ENCODE measurements at places on chromosomes 7 and 10.

- no peak for DNase-seq
Measured at GRCh38 chr7:41628901-41629300, 74.0 kb downstream of the INHBA start.

DNA sequence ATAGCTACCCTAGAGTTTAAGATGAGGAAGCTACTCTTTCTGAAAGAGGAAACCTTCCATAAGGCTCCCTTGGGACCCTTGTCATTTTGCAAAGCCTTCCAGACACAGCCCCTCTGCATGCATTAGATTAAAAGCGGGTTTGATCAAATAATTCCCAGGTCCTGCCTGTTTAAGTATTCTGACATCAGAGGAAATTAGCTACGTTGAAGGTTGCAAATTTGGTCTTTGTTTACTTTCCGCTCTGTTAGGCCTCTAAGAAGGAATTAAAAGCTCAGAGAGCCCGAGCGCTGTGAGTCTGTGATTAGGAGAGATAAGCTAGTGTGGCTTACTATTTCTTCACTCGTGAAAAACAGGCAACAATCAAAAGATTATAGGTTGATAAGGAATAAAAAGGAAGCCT, 1.4 kb upstream of the THSD7A start:
- DNase-seq = no peak

DNA sequence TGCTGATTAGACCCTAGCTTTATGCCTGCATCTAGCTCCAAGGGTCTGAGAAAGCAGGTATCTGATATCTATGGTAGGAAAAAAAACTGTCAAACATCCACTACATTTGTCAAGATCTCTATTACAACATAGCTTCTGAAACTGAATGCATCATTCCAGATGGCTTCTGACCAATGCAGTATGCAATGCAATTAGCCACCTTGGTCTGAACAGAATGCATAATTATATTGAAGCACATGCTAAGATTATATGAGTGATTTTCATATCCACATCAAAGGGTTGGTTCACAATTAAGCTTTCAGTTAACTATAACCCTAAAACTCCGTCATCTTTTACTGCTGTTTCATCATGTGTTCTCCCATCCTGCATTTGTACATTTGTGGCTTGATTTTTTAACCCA, 271.4 kb downstream of the POLR1F start:
- DNase-seq = no peak

DNA sequence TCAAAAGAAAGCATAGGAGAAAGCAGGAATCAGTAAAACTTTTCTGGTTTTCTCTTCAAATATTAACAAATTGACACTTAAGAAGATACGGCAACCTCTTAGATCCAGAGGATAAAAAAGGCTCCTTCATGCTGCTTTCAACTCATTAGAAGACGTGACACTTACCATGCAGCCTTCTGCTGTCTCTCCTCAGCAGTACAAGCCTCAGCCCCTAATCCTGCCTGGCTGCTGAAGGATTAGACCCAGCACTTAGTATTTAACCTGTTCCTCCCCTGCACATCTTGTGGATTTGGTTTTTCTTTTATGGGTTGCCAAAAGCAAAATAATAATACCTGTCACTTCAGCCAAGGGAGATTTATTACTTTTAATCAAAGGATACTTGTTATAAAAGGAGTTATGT, 108.4 kb downstream of the LYZL1 start:
- no peak for DNase-seq

DNA sequence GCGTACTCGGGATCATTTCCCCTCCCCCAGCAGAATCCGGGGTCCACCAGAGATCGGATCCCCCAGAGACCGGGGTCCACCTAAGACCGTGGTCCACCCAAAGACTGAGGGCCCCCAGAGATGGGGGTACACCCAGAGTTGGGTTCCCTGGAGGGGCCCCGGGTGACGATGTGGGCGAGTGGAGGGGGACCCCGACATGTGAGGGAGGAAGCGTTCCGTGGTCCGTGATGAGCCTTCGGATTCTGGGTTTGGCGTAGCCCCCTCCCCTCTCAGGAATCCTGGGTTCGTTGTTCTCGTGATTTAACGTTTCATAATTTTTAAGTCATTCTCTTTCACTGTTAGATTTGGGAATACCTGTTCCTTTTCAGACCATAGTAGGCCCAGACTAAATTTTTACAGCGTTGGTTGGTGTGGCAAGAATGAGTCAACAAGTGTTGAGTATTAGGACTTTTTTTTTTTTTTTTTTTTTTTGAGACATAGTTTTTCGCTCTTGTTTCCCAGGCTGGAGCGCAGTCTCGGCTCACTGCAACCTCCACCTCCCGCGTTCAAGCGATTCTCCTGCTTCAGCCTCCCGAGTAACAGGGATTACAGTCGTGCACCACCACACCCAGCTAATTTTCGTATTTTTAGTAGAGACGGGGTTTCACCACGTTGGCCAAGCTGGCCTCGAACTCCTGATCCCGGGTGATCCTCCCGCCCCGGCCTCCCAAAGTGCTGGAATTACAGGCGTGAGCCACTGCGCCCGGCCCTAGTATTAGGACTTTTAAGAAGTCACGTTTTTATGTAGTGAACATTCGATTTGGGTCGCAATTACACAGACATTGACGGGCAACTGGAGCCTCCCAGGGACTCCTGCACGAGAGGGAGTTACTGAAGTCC, 672 bp downstream of the GTPBP4 start:
- no peak for DNase-seq
